T-helper 1 cell (primary cell): ENCODE measurements at places on chromosomes 11 and 22.
A peak's percentile ranks its signal among the peaks of the same experiment; 100 is the strongest.

GRCh38 chr11:66920978-66921784 lies 37.0 kb downstream of the PC start:
- no peak for DNase-seq

DNA sequence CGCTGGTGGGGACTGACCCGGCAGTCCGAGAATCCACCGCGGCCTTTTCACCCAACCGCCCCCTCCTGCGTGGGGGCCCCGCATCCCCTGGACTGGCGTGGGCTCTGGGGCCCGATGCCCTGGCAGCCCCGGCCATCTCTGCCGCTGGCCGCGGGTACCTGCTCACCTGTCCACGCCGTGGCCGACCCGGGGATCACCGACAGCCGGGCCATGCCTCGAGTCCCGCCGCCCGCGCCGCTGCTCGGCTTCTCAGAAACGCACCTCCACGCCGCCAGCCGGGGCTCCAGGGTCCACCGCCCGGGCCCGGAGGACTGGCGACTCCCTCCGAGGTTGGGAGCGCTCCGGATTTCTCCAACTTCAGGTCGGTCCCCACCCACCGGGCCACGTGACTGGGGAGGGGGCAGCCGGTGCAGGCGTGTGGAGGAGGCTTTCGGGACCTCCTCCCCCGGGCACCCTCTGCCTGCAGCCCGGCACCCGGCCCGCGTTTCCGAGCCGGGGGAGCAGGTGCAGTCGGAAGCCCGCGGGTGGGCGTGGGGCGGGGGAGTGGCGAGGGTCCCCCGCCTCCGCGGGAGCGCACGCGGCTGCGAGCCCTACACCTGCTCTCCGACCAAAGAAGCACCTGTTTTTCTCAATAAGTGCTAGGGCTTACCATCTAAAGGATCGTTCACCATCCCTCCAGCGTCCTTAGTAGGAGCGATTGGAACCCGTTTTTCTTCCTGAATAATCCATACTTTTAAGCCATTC lies 554 bp upstream of the NRIP3 start:
- peak; percentile 9 for DNase-seq

DNA sequence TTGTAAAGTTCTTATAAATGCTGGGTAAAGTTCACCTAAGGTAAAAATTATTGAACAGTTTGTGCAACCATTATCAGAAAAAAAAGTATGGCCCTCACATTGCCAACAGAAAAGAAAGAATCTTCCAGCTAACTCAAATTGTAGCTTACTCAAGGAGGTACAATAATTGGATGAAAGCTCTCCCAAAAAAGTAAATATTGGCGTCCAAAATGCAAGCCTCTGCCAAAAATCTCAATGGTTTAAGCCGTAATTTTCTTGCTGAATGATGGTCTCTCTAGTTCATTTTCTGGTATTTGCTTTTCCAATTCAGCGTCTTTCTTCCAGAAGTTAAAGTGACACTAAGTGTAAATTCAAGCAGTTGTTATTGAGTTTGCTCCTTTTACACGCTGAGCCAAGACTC lies 727.3 kb downstream of the LRRC4C start:
- DNase-seq = no peak

- no peak for DNase-seq
These were observed 38.6 kb upstream of the CARS1 start for GRCh38 chr11:3095712-3096361.

- DNase-seq = no peak
These were observed 97.4 kb upstream of the POU2AF2 start for GRCh38 chr11:111148121-111148520.

GRCh38 chr11:132405728-132406127 lies 1035.3 kb downstream of the NTM start:
- DNase-seq = no peak

- DNase-seq = no peak
These were observed 791.0 kb downstream of the TBC1D22A start for GRCh38 chr22:47553436-47553835.

DNA sequence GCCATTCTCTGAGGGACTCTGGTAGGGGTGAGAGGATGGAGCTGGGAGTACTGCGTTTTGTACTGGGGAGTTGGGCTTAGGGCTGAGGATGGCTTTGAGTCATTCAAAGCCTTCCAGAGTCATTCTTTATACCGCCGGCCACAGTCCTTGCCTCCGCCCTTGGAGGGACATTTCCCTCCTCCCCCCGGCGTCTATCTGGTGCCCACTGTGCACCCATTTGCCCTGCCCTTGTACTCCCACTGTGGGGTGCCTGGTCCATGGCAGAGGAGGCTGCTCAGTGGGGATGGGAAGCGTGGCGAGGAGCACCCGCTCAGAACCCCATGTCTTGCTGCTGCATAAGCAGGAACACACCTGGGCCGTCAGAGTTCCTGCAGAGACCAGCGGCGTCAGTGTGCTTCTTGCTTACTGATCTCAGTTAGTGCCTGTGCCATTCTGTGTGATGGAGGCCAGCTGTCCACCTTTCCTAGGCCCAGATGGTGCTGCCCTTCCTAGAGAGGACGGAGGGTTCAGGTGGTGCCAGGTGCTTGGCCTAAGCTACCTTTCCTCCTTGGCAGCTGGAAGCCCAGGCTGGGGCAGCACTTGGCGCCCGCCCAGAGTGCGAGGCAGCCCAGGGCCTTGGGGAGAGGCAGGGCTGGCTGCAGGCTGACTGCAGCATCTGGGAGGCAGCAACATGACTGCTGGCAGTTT lies 23.3 kb upstream of the TMEM191C start:
- DNase-seq = no peak

GRCh38 chr22:35559354-35560005 lies 18.8 kb downstream of the RASD2 start:
- DNase-seq = no peak

DNA sequence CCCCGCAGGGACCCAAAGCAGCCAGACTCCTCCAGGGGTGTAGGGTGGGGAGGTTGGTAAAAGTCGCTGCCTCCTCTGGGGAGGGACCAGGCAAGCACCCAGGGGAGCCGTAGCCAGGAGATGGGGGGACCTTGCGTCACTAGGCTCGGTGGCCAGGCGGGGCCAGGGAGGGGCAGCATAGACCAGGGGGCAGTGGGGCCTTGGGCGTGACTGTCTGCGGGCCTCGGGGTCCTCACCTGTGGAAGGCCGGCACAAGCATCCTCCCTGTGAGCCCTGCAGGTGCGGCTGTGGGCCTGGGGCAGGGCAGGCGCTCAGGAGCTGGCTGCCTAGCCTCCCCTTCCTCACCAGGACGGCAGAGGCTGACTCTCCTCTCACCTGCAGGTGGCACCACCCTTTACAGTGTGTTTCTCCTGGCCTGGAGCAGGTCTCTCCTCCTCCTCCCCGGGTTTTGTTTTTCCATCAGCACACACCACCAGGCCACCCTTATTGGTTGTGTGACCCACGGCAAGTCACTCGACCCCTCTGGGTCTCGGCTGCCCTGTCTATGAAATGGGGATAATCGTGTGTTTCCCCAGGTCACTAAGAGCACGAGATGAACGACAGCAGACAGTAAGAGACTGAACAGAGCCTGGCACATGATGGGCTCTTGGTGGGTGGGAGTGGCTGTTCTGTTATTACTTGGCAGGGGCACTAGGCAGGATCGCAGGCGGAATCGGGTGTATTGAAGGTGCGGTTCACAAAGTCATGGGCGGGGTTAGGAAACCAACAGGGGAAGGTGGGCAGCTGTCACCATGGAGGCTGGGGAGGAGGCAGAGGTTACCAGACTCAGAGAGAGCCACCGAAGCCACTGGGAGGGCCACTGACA lies 52.7 kb downstream of the FLRT1 start:
- no peak for DNase-seq

GRCh38 chr11:111759778-111760407 lies 6.3 kb downstream of the PPP2R1B start:
- DNase-seq = no peak

DNA sequence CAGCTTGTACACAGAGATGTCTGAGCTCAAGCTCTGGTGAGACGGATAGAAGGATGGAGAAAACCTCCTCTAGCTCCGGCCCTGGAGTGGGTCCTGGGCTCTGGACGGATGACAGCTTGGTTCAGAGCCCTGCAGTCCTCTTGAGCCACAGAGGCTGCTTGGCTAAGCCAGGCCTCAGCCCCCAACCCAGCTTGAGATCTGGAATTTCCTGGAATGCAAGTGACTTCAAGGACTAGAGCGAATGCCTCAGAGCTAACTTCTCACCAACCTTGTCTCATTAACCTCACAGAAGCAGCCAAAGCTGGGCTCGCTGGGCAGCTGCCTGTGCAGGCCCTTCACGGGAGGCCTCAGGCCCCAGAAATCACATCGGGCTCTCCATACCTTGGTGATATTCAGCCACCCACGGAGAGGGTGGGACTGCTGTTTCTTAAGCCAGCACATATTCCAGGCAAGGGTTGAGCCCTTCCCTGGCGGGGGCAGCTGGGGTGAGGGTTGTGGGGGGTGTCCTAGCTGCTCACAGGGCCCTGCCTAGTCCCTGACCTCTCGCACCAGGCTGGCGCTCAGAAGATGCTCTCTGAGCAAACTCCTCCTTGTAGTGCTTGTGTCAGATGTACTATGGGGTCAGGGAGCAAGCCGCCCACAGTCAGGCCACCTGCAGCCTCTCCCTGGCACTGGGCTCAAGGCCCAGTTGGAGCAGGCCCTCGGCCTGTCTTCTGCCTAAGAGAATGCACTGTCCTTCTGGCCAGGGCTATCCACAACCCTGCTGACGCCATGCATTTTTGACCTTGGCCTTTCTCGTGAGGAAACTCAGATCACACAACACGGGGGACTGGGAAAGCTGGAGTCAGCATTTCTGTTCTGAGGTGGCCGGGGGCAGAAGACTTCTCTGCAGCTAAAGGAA lies 73.6 kb upstream of the TTLL12 start:
- no peak for DNase-seq

DNA sequence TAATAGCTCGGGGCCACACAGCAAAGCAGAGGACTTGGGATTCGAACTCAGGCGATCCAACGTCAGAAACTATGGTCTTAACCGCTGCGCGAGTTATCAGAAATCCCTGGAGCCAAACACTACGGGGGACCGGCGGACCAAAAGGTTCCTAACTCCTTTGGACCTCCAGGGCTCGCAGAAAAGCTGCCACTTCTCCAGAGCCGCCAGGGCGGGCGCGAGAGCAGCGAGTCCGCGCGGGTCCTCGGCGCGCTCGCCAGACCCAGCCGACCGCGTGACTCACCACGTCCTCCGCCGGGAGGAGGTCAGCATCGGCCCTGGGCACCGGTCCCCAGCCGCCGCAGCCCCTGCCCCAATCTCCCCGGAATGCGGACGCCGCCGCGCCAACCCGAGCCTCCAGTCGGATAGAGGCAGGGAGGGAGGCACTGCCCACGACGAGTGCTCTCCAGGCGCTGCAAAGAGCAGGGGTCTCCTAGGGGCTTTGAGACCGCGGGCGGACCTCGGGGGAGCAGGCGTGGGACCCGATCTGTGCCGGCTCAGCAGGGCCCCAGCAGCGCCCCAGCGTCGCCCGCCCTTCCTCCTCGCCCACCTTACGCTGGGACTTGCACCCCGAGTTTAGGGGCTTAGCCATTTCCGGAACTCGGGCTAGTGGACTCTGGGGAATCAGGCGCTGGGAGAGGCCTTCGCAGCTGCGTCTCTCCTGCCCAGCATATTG lies 6.2 kb upstream of the ALX4 start:
- DNase-seq = no peak

GRCh38 chr11:70650075-70650909 lies 252.0 kb downstream of the CTTN start:
- DNase-seq = peak; percentile 17

DNA sequence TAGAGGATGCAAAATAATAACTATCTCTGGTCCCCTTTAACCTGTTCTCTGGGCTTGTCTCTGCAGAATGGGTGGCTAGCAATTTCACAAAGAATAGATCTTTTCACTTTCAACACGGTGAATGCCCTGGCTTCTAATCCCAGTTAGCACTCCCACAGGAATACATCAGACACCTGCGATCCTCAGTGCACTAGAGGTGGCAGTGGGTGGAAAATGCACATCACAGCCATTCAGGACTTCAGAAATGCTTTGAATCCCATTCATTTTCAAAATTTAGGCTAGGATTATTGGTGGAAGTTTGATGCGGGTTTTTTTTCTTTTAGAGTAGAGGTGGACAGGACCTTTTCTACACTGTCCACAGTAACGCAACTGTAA lies 55.1 kb downstream of the OPCML start:
- DNase-seq = no peak

GRCh38 chr22:26169315-26170111 lies at the start of gene SEZ6L:
Gene SEZ6L (plus strand): TSS chr22:26169462. CDS start chr22:26169670, 208 bp downstream.
- DNase-seq = peak; percentile 11

DNA sequence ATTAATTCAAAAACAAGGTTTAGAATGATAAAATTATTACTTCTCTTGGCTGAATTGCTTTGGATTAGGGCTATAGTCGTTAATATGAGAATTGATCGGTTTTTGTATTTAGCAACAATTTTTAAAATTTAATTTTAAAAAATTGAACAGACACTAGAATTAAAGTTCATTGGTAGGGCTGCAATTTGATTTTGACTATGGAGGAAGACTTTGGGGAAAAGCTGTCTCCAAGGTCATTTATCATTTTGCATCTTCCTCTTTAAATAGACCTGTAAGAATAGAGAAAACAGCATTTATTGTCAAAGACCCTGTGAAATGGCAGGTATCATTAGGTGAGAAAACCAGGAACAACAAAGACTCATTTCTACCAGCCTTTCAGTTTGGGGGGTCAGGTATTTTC lies at the start of gene OR4S2:
Gene OR4S2 (plus strand): TSS at position 301 of the 400 bp plus-strand sequence. CDS start 2,577 bp downstream, outside the sequence.
- DNase-seq = no peak

DNA sequence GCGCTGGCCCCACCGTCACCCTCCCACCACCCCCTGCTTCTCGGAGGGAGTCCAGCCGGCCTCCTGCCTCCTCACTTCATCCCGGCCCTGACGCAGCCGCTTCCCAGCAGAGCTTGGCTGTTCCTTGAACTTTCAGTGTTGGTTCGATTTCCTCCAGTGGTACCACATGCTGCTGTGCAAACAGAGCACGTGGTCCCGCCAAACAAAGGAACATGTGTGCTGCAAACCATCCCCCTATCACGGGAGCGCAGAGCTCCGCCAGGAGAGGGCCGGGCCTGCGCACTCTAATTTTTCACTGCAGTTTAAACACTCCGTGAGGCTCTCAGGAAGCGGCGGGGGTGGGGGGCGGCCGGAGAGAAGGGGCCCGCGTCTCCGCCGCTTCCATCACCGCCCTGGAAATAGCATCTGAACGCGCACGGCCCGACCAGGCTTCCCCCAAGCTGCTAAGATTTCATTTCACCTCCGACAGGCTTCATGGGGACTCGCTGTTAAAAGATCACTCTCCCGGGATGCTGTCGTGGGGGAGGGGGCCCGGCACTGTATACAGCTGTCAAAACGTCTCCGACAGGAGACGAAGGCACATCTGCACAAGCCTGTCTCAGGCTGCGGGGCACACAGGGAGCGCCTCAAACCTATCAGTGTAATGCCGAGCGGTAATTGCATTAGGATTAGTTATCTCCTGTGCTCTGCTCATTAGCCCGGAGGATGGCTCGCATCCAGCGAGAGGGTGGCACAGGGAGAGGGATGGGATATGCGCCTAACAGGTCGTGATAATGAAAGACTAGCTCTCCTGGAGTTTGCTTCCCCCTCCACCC lies 269.9 kb upstream of the SORL1-AS1 start:
- no peak for DNase-seq
